ENCODE measurements at places on chromosomes 16 and 17.

DNA sequence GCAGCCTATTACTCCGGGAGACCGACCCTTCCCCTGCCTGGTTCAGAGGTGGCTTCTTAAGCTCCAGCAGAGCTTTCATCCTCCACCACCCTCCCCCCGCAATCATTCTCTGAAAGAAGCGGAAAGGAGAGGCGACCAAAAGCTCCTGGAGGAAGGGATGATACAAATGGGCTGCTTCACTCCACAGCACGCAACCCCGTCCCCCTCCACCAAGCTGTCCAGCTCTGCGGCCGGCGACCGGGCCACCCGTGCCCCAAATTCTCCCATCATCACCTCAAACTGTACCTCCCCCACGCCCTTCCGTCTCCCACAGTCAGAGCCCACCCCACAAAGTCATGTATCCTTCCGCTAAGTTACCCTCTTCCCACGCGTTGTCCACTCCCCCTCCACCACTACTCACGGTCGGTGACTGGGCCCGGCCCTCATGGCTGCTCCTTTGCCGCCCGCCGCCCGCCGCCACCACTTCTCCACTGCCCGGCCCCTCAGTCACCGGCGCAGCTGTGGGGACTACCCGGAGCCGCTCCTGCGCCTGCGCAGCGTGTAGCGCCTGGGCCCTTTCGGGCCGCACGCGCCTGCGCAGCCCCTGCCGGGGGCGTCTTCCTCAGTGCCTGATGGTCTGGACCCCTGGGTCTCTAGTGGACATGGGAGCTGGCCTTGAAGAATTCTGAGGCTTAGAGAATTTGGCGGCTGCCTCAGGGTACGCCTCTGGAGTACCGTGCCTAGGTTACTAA is at the start of gene FAM222B:
Gene FAM222B (minus strand): TSS at position 509 of the 731 bp plus-strand sequence. CDS start 76,123 bp downstream, outside the sequence.
- peak; percentile 80 for DNase-seq

- DNase-seq, result no peak
These were observed 83.7 kb downstream of the DNAH17 start for GRCh38 chr17:78493450-78493849.

GRCh38 chr17:6138761-6139446 is 68.7 kb downstream of the WSCD1 start:
- DNase-seq, result no peak

DNA sequence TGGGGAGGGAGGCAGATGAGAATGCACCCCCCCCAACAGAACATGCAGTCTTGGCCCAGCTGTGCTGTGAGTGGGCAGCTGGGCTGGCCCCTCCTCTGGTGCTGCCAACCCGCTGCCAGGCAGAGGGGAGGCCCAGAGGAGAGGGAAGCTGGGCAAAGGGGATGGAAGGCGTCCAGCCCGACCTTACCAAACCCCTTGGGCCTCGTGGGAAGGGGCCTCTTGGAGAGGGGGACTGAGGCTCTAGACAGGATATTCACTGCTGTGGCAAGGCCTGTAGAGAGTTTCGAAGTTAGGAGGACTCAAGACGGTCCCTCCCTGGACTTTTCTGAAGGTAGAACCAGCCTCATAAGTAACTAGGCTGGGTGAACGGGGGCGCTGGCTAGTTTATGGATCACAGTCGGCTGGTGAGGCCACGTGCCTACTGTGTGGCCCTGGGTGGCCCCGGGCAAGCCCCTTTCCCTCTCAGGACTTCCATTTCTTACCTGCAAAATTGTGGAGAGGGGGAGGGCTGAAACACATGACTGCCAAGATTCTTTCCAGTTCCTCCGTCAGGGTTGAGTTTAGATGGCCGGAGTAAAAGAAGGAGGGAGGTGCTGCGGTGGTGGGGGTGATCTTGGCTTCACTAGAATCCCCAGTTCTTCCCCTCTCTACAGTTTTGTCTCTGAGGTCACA is 857 bp upstream of the STAT5A start:
- no peak for DNase-seq

GRCh38 chr17:72792771-72793170 is 299.7 kb downstream of the SLC39A11 start:
- no peak for DNase-seq

- no peak for DNase-seq
These were observed 98.0 kb downstream of the CYTH1 start for GRCh38 chr17:78684026-78684425.

DNA sequence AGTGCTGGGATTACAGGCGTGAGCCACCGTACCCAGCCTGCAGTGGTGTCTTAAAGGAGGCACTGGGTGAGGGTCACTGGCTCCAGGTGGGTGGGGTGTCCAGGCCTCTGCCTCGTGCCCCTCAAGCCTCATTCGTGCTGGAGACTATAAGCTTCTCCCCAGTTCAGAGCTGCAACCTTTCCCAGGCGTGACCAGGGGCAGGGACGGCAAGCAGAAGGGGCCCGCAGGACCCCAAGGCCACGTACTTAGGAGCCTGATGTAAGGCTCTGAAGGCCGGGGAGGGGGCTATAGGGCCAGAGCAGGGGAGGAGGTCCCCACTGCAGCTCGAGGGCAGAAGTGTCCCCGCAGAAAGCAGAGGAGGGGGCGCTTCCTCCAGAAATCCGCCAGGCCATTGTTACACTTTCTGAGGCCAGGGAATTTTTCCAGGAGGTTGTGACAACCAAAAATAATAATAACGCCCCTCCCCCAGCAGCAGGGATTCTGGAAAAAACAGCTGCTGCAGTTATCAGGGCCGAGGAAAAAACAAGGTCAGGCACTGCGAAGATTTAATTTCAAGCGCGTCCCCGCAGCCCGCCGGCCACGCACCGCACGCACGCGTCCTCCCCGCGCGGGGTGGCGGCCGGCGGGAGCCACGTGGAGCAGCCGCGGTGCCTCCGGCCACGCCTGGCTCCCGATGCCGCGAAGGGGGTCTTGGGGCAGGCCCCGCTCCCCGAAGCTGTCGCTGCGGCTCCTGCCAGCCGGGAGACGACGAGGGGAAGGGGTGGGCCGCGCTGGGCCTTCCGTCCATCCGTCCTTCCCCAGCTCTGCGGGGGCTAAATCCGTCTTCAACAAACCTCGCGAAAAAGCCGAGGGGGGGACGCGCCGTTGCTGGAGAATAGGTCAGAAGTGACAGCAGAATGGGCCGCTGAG is 45.8 kb upstream of the SLC38A10 start:
- DNase-seq, result no peak

- DNase-seq, result no peak
These were observed 2.4 kb downstream of the RTN4RL1 start for GRCh38 chr17:2022647-2023240.

DNA sequence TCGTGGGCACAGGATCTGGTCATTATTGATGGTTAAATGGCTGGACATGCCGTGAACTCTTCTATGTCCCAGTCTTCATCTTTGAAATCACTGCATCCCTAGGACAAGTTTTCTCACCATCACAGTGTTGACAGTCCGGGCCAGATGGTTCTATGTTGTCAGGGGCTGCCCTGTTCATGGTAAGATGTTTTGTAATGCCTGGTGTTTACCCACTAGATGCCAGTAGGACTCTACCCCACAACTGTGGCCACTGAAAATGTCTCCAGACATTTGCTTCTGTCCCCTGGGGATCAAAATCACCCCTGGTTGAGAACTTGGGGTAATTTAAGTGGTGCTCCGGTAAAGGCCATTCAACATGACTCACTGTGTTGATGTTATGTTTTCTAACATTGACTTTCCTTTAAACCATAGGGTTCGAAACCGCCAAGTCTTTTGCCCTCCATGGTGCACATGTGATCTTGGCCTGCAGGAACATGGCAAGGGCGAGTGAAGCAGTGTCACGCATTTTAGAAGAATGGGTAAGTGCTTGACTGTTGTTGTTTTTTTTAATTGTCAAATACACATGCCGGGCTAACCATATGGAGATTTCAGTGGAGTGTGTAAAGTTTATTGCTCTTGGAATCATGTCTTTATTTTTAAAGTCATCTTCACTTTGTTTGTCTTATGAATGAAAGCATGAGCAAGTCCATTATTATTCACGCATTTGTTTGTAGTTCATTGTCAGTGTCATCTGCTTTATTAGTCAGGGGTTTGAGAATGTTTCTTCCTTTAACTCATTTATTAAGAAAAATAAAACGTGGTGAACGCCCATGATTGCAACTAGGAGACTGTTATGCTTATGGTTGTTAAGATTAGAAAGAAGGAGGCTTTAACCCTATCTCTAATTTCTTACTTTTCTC is 64.6 kb downstream of the WWOX start:
- DNase-seq, result no peak

DNA sequence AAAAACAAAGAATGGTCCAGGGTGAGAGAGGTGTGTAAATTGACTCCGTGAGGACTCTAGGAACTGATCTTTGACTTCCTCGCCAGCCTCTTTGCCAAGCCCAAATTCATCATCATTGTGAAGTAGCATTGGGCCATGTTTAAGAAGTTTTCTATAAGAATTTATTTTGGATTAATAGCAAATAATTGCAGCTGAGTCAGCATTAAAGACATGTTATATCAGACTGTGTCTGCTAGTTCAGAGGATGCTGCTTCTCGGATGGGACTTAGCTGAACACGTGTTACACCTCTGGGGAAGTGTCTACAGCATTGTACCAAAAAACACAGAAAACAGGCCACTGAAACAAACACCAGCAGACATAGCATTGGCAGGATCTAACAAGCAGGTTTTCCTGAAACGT is 366.6 kb downstream of the CDH13 start:
- no peak for DNase-seq

DNA sequence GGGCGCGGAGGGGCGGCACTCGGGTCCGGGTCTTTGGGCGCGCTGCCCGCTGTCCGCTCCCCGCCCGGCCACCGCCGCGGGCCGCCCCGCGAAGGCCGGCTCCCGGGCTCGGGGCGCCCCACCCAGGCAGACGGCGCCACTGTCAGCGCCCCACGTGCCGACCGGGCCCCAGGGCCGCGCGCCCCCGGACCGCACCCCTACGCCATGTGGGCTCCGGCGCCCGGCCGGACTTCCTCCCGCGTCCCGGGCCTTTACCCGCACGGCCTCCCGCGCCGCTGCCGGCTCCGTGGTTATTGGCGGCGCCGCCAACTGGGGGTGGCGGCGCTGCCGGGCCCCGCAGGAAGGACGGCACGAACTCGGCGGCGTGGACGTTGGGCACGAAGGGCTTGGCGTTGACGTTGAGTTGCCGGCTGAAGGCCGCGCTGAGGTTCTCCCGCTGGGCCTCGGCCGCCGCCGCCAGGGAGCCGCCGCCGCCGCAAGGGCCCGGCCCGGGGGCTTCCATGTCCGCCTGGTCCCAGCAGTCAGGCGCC is 577 bp downstream of the GSPT1 start:
- DNase-seq, result no peak

GRCh38 chr17:81258292-81258691 is 19.2 kb downstream of the NDUFAF8 start:
- no peak for DNase-seq

GRCh38 chr16:2092866-2093265 is 42.8 kb downstream of the PKD1 start:
- no peak for DNase-seq

GRCh38 chr16:2296661-2297505 is 29.0 kb upstream of the RNPS1 start:
- no peak for DNase-seq

All from activated T-helper 1 cell treated with anti-CD3 and anti-CD28 coated beads, Interleukin-2, amount 50 U/mL, for 16 hours (primary cell).